Stimulated activated CD8-positive, alpha-beta memory T cell treated with anti-CD3 and anti-CD28 coated beads, Interleukin-2, amount 100 ng/mL, for 1 hour (primary cell): ENCODE measurements at places on chromosomes 2 and 18.

- peak; percentile 52 for DNase-seq
Measured at GRCh38 chr18:77063260-77063659, 69.3 kb downstream of the MBP start.

GRCh38 chr18:3005462-3005861, 7.5 kb downstream of the LPIN2 start:
- DNase-seq = no peak

DNA sequence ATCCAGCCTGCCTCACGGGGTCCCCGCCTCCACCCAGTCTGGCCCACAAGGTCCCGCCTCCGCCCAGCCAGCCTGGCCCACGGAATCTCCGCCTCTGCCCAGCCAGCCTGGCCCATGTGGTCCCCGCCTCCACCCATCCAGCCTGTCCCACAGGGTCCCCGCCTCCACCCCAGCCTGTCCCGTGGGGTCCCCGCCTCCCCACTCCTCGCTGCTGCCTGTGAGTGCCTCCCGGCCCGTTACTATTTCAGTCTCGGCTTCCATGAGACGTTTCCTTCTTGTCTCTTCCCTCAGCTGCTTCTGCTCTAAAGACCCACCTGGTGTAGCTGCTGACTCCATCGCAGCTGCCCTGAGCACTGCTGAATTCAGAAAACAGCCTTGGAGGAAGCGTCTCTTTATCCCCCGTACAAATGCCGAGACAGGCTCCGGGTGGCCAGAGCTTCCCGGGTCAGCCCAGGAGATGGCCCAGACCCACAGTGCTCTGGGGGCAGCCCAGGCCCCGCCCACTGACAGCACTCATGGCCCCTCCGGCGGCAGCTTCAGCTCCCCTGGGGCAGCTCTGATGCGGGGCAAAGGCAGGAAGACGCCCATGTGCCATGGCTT, 69.8 kb downstream of the NFATC1 start:
- no peak for DNase-seq

DNA sequence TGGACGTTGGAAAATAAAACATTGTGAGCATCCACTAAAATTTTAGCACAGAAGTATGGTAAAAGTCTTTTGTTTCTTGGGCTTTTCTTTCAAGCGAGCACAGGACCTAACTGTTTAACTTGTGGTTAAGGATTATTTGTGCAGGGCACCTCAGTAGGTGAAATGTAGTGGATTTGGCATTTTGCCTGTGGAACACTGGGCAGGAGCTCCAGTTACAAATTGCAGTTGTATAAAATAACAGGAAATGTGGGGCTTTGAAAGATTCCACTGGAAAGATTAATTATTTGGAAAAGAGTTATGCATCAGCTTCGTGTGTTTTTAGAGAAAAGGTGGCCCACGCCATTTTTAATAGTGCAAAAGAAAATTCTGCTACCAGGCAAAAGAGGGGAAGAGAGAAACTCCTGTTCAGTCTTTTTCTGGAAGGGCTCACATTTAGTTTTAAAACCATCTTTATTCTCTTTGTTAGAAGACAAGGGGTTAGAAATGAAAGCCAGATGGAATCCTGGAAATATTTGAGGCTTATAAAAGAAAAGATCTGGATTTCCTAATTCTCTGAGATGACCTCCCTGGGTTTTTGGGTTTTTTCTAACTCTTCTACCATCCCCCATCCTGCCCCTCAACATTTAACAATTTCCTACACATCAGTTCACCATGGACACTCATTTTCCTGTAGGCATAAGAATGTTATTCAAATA, 144.3 kb upstream of the SERTAD2 start:
- DNase-seq = no peak

- DNase-seq = no peak
Measured at GRCh38 chr2:192267484-192267883, 72.8 kb upstream of the TMEFF2 start.

GRCh38 chr2:59149271-59149670, 908.1 kb upstream of the FANCL start:
- DNase-seq = no peak

DNA sequence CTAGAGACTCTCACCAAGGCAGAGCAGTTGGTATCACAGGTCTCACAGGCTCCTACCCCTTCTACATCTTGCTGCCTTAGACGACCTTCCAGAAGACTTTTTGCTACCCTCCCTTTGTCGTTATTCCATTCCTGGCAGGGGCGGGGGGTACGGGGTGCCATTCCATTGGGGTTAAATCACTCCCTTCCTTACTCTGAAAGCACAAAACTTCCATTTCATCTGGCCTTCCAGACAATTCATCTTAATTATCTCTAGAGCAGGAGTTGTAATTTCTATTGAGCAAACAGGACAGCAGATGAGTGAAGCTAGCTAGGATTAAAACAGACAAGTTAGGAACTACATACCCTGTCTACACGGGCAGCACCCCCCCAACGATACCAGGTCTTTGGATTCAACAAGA, 276.2 kb upstream of the TANK start:
- DNase-seq = no peak

- DNase-seq = no peak
Measured at GRCh38 chr2:143429932-143430679, 300.9 kb downstream of the ARHGAP15 start.

- no peak for DNase-seq
Measured at GRCh38 chr2:85999061-85999831, 106.4 kb downstream of the POLR1A start.

DNA sequence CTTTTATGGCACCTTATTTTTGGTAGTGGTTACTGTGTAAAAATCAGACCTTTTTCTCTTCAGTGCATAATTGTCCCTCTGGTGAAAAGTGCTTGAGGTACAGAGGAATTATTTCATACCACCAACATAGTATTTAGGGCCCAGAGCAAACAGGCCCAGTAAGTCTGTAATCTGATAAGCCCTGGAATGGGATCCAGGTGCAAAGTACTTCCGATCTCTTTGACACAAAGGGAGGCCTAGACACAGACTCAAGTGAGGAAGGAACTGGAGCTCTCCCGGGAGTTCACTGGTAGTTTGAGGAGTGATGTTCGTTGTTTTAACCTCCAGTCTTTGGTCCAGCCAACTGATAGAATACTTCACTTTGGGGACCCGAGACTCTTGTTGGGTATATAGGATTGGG, 57.4 kb downstream of the RAB31 start:
- DNase-seq = no peak

GRCh38 chr18:23864624-23865023, 149.9 kb upstream of the TTC39C start:
- no peak for DNase-seq

DNA sequence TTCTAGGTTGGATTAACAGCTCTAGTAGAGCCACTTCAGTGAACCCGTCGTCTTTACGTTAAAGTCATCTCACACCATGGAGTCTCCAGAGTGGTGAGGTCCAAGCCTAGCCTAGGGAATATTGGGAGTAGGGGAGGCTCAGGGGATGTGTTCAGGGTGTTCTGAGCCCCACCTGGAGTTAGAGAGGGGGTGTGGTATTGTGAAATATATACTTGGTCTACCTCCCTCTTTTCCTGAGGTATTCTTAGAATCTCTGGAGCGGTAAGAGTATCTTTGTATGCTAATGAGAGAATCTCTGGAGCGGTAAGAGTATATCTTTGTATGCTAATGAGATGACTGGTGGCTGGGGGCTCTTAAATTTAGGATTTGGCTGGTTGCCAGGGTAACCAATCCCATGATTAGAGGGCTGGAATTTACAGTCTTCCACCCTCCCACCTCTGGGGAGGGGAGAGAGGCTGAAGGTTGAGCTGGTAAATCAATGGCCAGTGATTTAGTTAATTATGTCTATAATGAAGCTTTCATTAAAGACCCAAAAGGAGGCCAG, 69.5 kb downstream of the INPP4A start:
- DNase-seq = no peak

DNA sequence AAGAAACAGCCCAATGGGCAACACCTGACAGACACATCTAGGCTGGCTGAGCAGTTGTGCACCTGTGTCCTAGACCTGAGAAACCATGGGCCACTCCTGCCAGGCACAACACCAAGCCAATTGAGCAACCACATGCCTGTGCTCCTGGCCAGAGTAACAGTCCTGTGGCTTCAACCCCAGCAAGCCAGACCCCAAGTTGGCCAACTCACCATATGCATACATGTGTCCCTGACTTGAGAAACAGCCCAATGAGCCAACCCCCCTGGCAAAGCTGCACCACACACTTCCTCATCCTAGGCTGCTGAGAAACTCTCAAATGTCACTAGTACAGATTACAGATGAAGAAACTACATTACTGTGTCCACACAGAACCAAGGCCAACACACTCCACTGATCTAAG, 36.6 kb downstream of the USP34 start:
- no peak for DNase-seq

DNA sequence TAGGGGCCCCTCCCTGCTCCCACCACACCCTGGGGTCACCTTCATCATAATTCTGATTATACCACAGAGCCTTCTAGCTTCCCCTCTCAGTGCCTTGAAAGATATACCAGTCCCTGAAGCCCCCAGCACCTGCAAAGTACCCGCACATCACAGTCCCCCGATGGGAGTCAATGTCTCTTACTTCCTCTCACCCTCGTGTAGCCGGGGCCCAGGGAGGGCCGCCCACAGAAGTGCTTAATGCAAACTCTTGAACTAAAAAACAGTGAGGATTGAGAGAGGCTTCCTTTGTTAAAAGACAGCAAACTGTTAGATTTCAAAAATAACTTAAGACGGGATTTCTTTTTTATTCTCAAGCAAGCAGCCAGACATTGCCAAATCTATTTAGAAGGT, 76.5 kb downstream of the SFXN5 start:
- no peak for DNase-seq

- DNase-seq = no peak
Measured at GRCh38 chr2:239650674-239651073, 249.9 kb upstream of the HDAC4 start.

GRCh38 chr2:45069684-45070083, 60.4 kb upstream of the SIX2 start:
- no peak for DNase-seq

GRCh38 chr2:72032481-72033041, 115.1 kb downstream of the CYP26B1 start:
- no peak for DNase-seq

DNA sequence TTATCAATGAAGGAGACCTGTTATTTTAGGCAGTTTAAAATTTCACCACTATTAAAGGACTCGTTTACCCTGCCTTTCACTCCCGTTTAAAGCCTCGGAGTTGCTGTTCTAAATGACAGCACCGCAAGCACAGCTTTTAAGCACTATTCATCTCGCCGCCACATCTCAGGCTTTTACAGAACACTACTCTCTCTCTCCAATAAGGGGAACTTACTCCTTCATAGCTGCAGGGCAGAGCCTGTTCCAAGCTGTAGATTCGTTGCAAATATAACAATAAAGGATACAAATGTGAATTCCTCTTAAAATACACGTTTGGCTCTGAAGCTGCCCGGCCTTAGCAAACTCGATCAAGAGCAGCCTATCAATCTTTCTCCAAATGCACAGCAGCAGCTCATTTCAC, 271.8 kb downstream of the ZNF521 start:
- DNase-seq = no peak

- no peak for DNase-seq
Measured at GRCh38 chr18:8623549-8624106, 14.4 kb downstream of the RAB12 start.

DNA sequence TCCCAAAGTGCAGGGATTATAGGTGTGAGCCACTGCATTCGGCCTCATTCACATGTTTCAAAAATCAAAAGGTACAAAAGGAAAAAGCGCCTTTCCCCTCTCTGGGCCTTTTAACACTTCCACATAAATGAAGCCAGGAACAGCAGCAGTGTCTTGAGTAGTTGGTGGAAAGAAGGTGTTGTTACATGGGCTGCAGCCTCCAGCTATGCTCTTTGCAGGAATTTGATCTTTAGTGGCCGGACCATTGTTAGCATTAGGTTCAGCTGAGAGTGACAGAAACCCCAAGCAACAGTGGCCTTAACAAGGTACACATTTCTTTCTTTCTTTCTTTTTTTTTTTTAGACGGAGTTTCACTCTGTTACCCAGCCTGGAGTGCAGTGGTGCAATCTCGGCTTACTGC, 59.1 kb downstream of the HS6ST1 start:
- no peak for DNase-seq

- DNase-seq = no peak
Measured at GRCh38 chr2:54052825-54053718, 62.3 kb upstream of the ACYP2 start.

GRCh38 chr2:190599073-190599472, 49.8 kb upstream of the NAB1 start:
- no peak for DNase-seq

DNA sequence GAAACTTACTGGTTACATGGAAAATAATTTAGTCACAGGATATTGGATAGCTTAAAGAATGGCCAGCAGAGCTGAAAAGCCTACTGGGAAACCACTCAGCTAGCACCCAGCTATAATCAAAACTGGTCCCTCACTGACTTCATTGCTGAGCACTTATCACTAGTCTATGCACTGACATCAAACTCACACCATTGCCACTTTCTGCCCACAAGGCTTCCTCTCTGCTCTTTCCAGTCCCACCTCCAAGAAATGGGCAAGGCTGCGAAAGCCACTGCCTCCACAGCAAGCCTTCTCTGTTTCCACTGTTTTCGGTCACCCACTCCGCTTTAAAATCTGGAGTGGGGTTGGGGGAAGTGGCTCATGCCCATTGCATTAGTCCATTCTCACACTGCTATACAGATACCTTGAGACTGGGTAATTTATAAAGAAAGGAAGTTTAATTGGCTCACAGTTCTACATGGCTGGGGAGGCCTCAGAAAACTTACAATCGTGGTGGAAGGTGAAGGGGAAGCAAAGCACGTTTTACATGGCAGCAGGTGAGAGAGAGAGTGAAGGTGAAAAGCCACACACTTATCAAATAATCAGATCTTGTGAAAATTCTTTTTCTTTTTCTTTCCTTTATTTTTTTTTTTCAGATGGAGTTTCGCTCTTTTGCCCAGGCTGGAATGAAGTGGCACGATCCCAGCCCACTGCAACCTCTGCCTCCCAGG, 77.0 kb upstream of the CERS6 start:
- DNase-seq = peak; percentile 8

- DNase-seq = no peak
Measured at GRCh38 chr2:8544171-8544785, 137.6 kb upstream of the ID2 start.

DNA sequence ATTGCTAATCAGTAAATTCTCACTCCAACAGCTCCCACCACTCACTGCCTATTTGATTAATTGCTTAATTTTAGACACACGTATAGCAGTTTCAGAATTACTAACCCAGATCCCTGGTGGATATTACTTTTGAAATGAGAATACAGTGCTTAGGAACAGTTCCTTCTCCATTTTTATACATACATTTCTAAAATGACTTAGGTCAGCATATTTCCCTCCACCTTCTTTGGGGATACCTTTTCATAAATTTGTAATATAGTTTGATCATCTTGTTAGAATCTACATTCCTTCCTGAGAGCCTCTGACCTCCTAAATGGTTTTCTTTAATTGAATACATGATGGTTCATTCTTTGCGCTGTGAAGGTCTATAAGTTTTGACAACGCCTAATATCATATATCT, 279.8 kb upstream of the NETO1 start:
- no peak for DNase-seq

DNA sequence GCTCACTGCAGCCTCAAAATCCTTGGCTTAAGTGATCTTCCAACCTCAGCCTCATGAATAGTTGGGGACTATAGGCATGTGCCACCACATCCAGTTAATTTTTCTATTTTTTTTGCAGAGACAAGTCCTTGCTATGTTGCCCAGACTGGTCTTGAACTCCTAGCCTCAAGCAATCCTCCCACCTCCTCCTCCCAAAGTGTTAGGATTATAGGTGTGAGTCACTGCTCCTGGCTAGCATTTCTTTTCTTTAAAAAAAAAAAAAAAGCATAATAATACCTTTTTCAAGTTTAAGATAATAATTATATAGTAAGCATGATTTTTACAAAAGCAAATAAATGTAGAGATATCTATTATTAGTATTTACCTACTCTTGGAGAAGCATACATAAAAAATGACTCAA, 36.1 kb downstream of the PPP4R1 start:
- DNase-seq = no peak

- no peak for DNase-seq
Measured at GRCh38 chr2:15693382-15693781, 101.7 kb downstream of the DDX1 start.
